BJ (cell line): ENCODE measurements at places on chromosomes 11 and 22.

- DNase-seq: no peak
These were observed 16.2 kb upstream of the TEAD1 start for GRCh38 chr11:12657981-12658380.

DNA sequence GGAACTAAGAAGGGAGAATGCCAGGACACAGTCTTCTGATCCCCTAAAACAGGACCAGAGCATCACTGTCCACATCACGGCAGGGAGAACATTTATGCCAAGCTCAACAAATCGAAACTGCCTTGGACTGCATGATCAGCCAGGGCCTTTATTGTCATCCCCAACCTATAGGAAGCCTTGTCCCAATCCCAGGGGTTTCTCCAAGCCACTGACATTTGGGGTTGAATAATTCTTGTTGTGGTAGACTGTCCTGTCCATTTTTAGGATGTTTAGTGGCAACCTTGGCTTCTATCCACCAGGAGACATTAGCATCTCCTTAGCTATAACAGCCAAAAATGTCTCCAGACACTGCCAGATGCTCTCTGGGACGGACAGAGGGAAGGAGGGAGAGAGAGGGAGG lies 37.1 kb downstream of the RPL27A start:
- no peak for DNase-seq

- DNase-seq: no peak
These were observed 2.0 kb downstream of the LMO2 start for GRCh38 chr11:33889821-33890378.

GRCh38 chr22:45503050-45503815 lies 550 bp downstream of the FBLN1 start:
- DNase-seq: no peak

- DNase-seq: no peak
These were observed 44.1 kb upstream of the CHRM4 start for GRCh38 chr11:46435679-46436078.

DNA sequence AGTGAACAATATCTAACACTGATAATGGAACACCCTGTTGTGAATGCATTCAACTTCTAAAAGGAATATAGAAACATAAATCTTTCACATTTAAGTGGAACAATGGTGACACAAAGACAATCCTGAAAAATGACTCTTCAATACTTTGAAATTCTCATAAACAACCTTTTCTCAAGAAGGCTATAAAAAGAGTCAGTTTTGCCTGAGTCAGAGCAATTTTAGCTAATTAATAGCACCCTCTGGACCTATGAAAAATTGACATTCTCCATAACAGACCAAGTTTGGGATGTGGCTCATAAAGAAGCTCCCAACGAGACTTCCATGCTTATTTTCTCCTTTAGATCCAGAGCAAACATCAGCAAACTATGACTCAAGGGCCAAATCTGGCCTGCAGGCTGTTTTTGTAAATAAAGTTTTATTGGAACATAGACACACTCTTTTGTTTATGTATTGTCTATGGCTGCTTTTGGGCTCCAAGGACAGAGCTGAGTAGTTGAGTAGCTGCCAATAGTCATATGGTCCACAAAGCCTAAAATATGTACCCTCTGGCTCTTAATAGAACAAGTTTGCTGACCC lies 108.0 kb downstream of the MAML2 start:
- no peak for DNase-seq

- DNase-seq: no peak
These were observed 8.5 kb upstream of the ZNRF3 start for GRCh38 chr22:28874811-28875320.
